ENCODE measurements at places on chromosomes 12 and 14.

DNA sequence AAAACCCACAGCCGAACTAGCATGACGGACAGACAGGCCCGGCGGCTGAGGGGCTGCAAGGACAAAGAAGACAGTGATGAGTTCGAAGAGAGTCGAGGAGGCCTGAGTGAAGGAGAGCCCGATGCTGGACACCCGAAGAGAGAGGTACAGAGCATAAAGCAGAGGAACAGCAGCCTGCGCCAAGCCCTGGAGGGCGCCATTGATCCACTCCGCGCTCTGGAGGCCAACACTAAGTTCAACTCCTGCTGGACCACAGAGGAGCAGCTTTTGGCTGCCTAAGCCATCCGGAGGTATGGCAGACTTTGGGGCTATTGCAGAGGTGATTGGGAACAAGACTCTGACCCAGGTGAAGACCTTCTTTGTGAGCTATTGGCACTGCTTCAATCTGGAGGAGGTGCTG is 7.8 kb upstream of the PLXNC1 start:
- DNase-seq, result no peak

- DNase-seq, result peak; percentile 2
Measured at GRCh38 chr14:31414190-31414833, 6.0 kb downstream of the HEATR5A start.

GRCh38 chr14:97253756-97254155 is 456.6 kb downstream of the VRK1 start:
- DNase-seq, result no peak

- DNase-seq, result no peak
Measured at GRCh38 chr14:95677179-95677835, 8.9 kb upstream of the TCL1B start.

GRCh38 chr12:47207829-47208248 is 128.1 kb upstream of the AMIGO2 start:
- peak; percentile 39 for DNase-seq

DNA sequence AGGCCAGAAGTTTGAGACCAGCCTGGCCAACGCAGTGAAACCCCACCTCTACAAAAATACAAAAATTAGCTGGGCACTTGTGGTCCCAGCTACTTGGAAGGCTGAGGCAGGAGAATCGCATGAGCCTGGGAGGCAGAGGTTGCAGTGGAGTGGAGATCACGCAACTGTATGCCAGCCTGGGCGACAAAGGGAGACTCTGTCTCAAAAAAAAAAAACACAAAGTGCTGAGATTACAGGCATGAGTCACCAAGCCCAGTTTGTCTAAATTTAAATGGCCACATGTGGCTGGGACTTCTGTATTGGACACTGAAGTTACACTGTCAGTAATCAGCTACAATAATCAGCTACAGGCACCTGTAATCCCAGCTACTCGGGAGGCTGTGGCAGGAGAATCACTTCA is 100.9 kb upstream of the AEBP2 start:
- no peak for DNase-seq

GRCh38 chr14:70317969-70318634 is 41.4 kb downstream of the COX16 start:
- DNase-seq, result peak; percentile 66
